ENCODE measurements at places on chromosomes 6 and 20.

DNA sequence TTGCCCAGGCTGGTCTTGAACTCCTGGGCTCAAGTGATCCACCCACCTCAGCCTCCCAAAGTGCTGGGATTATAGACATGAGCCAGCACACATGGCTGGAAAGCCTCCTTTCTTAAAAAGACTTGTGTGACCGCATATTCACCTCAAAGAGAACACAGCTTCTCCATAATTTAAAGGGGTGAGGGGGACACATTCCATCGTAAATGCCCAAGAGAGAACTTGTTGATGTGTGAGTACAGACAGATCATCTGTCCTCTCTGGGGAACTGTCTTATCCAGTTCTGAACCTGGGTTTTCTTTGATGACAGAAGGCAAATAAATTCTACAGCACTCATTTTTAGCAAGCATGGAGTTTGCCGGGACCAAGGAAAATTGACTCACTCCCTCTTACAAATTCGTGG, 47.2 kb downstream of the NFATC2 start:
- DNase-seq = no peak

- DNase-seq = no peak
Measured at GRCh38 chr6:40586369-40587201, 579 bp downstream of the LRFN2 start.

- DNase-seq = no peak
Measured at GRCh38 chr6:161476711-161477110, 202.8 kb upstream of the AGPAT4 start.

- DNase-seq = no peak
Measured at GRCh38 chr6:36430351-36430750, 12.3 kb downstream of the PXT1 start.

DNA sequence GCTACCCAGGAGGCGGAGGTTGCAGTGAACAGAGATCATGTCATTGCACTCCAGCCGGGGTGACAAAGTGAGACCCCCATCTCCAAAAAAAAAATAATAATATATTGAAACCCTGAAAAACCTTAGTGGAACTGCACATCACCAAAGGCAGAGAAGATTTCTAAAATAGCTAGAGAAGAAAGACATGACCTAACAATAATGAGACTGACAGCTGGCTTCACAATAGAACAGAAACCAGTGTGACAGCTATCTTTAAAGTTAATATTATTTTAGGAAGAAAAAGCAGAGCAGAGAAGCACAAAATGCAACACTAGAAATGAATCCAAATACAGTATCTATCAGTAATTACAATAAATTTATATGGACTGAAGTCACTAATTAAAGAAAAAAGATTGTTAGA, 67.1 kb upstream of the FLRT3 start:
- no peak for DNase-seq

DNA sequence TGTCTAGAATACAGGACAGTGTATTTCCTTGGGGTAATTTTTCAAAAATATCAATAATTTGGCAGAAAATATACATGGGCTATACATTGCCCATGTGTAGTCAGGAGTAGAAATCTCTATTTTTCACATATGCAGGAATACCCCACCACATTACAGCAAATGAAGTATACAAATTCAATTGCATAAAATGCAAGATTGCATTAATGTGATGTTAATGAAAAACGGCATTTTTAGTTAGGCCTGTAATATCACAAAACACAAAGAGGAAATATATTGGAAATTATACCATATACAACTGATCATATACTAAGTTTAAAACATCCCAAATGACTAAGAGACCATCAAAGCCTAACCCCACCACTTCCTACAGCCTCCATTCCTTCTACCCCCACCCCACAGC, 154.9 kb downstream of the SYNE1 start:
- no peak for DNase-seq

All from naive thymus-derived CD4-positive, alpha-beta T cell (primary cell).